ENCODE measurements at places on chromosomes 6 and 20. TPM values are rescaled to one million over a fixed set of nuclear protein-coding genes. Genes with fewer than 3 reads are reported as not detected.

DNA sequence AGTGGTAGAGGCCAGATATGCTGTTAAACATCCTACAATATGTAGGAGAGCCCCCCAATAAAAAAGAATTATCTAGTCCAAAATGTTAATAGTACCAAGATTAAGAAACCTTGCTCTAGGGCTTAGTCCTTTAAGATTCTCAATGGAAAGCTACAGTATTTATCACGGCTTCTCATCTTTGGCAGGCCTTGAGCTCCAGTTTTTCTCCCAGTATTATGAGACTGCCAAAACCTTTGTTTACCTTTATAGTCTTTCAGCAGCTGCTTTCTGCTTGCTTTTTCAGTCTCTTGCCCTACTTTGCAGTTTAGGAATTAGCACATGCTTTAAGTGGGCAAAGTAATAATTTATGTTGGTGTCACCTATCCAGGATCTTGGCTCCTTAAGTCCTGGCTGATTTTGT is 59.7 kb downstream of the NHLRC1 start:
- peak; percentile 52 for DNase-seq

DNA sequence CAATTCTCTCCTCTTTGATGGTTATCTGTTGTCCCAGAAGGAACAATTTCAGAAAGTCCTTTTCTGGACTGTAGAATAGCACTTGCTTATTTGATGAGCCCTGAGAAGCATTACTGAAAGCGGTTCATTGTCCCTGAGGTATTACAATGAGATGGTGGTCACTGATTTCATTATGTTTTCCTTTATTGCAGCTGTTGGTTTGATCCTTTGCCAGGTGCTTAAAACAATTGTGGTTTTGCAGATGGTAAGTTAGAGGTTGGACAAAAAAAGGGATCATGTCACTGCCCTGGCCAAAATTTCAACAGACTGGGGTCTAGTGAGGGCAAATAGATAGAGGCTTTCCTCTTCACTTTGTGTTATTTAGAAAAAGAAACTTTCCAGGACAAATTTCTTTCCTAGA is 61.9 kb downstream of the ESR1 start:
- DNase-seq: no peak

DNA sequence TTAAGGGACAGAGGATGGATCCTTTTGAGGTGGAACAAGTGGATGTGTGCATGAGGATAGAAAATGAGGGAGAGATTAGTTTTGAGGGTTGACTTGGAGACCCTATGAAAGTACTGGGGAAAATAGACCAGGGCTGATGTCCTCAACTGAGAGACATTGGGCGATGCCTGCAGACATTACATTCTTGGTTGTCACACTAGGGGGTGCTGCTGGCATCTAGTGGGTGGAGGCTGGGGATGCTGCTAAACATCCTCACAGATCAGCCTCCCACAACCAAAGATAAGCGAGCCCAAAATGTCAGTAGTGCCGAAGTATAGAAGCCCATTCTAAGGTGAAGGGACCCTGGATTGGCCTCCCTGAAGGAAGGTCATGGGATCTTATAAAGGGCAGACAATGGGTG is 63.3 kb downstream of the MOCS1 start:
- DNase-seq: no peak

Gene HLA-DRB5
- not detected for total RNA-seq

GRCh38 chr6:106684011-106684410 is 54.6 kb downstream of the QRSL1 start:
- DNase-seq: no peak

GRCh38 chr6:7285416-7285815 is 27.6 kb downstream of the SSR1 start:
- no peak for DNase-seq

DNA sequence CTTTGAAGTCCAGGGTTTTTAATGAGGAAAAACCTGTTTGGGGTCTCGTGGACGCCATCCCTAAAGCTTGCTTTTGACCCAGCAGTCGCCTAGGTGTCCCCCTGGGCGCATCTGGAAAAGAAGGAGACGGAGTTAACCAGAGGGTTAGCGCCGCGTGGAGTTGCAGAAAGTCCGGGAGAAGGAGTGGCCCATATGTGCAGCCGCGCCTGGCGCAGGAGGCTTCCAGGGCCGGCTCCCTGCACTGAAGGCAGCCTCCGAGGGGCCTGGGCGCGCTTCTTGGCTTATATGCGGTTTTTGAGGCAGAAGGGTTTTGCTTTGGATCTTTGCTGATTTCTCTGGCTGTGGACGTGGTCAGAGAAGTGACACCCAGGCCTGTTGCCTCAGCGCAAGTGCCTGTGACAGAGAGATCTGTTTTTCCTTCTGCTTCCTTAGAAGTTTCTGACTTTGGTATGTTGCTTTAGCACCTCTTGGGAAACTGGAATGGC is 987 bp downstream of the TMEM181 start:
- peak; percentile 39 for DNase-seq

DNA sequence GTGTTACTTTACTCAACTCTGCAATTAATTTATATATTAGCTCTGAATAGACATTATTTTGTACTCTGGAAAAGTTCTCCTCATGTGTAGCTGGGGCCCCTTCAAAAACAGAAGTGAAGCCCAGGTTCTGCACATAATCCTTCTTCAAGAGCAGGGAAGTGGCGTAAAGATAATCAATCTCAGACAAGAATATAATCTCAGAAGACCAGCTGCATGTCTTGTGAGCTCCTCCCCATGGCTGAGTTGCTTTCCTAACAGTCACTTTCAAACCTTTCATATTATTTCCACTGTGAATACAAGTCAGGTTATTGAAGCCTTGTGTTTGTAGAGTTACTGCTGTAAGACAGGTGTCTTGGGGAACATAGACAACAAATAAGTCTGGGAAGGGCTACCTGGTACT is 691.9 kb downstream of the RFPL4B start:
- DNase-seq: no peak

Gene CST9L
- total RNA-seq: not detected

- no peak for DNase-seq
Observed at GRCh38 chr20:21862259-21862946, 156.9 kb downstream of the PAX1 start.

Gene CST2
- total RNA-seq: not detected

DNA sequence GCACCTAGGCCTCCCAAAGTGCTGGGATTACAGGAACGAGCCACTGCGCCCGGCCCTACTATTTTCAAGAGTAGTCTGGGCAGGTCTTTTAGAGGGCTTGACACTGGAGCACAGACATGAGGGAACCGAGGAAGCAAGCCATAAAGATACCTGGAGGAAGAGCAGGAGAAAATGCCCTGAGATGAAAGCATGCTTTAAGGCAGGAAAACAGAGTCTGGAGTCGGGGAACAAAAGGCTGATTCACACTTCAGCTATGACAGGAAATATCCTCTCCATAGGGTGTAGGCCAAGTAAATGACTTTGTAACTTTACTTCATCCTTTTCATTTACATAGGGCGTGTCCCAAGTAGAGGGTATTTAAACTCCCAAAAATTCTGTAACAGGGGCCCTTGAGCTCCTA is 4.3 kb upstream of the SERINC3 start:
- peak; percentile 27 for DNase-seq

DNA sequence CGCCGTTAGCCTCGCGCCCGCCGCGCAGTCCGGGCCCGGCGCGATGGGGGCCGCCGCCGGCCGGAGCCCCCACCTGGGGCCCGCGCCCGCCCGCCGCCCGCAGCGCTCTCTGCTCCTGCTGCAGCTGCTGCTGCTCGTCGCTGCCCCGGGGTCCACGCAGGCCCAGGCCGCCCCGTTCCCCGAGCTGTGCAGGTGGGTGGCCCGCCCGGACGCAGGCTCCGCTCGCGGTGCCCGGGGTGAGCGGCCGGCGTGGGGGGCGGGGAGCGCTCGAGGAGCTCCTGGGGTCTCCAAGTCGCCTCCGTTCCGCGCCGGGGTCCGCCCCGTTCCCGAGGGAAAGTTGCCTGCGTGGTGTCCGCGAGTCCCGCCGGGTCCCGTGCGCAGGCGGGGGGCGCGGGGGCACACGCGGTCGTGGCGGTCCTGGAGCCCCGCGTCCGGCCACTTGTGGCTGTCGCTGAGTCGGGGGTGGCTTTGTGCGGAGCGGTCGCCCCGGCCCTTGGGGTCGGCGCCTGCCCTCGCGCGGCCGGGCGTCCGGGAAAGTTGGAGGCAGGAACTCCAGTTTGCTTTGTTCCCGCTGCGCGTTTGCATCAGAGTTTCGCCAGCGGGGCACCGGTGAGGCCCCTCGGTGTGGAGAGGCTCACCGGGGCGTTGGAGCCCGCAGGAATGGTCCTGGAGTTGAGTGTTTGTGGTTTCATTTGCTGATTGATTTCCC is 476 bp downstream of the IGF2R start:
- peak; percentile 48 for DNase-seq

DNA sequence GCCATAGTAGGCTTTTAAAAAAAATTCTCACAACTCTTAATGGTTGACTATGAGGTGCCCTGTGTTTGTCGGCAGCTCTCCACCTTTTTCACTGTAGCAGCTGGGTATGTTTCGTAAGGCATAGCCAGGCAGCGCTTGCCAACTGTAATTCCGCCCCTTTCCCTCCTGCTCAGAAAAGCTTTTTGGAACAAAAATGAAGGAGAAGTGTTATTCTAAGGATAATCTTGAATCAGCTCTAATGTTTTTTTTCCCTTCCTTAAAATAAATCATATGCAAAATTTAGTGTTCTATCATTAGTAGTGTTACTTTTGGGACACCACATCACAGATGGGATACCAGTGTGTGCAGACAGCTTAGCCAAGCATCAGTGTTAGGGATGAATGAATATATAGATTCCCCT is 21.2 kb downstream of the RIOK1 start:
- no peak for DNase-seq

GRCh38 chr6:151143806-151144205 is 96.0 kb upstream of the AKAP12 start:
- no peak for DNase-seq

DNA sequence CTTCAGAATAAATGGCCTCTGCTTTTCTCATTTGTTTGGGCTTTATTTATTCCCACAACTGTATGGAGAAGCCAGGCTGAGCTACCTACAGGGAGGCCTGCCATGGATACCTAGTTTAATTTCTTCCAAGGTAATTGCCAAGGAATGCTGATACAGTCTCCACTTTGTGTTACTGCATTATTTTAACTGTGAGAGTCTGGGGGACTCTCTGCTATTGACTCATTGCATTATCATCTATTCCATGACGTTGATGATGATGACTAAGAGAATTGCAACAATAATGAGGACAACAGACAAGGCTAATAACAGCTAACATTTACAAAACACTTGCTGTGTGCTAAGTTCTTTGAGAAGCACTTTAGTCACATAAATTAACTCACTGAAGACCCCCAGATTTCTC is 88.3 kb upstream of the COL21A1 start:
- DNase-seq: peak; percentile 88

Gene SAMD5
- total RNA-seq: under 0.01 TPM

GRCh38 chr6:111011360-111012142 is 29.7 kb downstream of the RPF2 start:
- DNase-seq: peak; percentile 55

Gene SPEF1
- under 0.01 TPM for total RNA-seq

Gene REM1
- not detected for total RNA-seq

GRCh38 chr6:142855893-142856623 is 88.9 kb downstream of the HIVEP2 start:
- no peak for DNase-seq

Gene EBF4
- 2.6 TPM for total RNA-seq

DNA sequence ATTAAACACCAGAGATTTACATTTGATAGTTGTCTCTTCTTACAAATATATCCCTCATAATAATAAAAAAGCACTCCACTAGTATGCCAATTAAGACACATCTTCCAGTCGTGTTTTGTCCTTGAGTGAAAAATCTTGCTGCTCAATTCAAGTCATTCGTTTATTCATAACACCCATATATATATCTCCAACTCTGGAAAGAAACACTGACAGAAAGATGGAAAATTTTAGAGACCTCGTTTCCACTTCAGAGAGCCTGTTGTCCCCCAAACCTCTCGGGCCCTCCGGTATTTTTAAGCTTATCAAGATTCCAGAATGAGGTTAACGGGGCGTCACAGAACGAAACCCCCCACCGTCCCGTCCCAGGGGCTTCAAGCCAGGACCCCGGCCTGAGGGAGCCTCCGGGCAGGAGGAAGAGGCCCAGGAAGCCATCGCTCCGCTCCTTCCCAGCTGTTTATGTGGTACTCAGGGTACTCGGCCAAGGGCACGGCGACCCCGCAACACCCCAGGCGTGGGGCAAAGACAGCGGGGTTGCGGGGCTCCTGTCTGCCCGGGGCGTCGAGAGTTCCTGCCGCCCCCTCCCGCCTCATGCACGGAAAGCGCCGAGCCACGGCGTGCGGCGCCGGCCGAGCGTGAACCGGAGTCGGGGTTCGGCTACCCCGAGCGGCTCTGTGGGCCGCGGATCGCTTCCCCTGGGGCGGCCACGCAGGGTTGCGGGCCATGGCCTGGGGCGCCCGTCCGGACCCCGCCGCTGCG is 623 bp upstream of the SNX9 start:
- no peak for DNase-seq

All from fibroblast of villous mesenchyme (primary cell).